Activated naive CD4-positive, alpha-beta T cell (primary cell): ENCODE measurements at places on chromosomes 1 and 21.

- DNase-seq, result no peak
Observed at GRCh38 chr1:48103495-48103894, 106.3 kb upstream of the TRABD2B start.

GRCh38 chr1:63319046-63320021 is 3.0 kb upstream of the FOXD3 start:
- DNase-seq, result no peak

GRCh38 chr1:150536836-150537731 is 12.1 kb upstream of the ADAMTSL4 start:
- DNase-seq, result no peak

DNA sequence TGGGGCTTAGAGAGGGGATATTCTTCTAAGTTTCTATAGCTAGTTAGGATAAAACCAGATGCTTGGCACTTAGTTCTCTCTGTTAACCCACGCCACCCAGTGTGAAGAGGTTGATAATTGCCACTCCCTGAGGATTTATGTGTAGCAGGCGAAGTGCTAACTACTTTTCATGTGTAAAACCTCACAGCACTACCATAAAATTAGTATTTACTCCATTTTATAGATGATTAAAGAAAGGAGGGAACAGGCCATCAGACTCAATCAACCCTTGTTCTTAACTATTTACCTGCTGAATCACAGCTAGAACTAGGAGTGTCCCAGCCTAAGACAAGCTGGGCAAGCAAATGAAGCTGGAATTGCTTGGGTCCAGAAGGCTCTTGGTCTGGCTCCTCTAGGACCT is 8.9 kb downstream of the LIN28A start:
- DNase-seq, result no peak

DNA sequence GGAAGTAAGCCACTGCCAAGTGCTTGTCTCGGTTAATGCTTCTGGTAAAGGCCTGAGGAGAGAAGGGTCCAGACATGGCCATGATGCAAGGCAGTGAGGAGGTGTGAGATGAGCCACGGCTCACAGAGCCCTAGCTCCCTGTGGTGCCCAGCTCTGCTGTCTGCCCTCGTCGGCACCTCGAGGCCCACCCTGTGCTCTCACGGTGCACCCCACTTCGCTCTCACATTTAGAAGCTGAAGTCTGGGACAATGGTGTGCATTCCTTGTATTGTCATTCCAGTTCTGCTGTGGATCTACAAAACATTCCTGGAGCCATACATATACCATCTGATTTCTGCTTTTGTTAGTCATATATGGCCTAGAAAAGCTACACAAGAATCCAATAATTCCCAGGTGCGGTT is 3.3 kb downstream of the NCF2 start:
- DNase-seq, result no peak

DNA sequence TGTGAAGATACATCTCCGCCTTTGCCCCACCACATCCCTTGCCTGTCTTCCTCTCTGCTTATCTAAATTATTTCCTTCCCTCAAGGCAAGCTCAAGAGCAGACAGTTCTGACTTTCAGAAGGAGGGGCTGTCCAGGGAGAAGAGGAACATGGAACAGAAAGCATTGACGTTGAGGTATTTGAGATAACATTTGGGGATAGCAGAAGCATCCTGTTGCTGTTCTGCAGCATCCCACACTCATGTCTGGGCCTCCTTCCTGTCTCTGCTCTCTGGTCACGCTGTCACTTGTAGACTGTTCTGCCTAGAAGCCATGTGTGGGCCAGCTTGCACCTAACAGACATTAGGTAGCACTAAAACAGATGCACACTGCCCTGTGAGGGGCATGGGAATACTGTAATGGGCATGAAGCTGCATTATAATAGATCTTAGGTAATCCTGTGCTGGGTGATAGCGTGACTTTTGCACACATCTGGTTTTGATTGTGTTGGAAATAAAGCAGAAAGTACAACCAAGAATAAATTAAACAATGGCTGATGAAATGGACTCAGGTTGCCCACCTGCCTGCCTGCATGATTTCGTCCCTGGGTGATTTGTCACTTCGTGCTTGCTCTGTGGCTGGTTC is 660 bp upstream of the RD3 start:
- DNase-seq, result no peak

GRCh38 chr1:213782941-213783672 is 204.7 kb upstream of the PROX1 start:
- DNase-seq, result no peak

- DNase-seq, result no peak
Observed at GRCh38 chr1:74502432-74502831, 10.0 kb downstream of the LRRC53 start.

DNA sequence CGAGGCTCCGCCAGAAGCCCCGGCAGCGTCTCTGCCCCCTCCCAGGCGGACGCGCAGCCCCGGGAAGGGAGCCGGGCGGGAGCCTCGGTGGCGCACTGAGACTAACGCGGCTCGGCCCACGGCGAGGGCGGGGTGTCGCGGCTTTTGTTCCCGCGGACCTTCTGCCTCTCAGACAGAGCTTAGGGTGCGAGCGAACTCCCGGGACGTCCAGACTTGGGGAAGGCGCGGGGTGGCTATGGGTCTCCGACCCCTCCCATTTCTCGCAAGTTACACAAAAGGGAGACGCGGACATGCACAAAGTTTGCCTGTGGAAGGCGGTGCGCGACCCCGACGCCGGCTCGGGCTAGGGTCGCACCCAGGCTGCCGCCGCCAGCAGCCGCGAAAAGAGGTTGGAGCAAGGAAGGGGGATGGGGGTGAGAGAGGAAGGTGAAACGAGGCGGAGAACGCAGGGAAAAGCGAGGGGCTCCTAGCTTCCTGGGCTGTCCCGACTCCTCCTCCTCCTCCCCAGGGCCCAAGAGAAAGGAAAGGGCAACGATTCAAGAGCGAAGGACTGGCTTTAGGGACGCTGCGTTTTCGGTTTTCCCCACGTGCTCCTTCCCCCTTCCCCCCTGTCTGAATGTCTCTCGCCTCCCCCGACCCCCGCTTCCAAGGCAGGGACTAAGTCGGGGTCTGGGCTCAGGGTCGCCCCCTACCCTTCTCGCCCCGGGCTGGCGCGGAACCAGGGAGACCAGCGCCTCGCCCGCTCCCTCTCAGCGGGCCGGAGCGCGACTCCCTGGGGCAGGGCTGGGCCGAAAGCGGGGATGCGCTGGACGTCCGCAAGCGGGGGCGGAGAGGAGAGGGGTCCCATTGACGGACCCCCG is 729 bp downstream of the APP start:
- peak; percentile 42 for DNase-seq

DNA sequence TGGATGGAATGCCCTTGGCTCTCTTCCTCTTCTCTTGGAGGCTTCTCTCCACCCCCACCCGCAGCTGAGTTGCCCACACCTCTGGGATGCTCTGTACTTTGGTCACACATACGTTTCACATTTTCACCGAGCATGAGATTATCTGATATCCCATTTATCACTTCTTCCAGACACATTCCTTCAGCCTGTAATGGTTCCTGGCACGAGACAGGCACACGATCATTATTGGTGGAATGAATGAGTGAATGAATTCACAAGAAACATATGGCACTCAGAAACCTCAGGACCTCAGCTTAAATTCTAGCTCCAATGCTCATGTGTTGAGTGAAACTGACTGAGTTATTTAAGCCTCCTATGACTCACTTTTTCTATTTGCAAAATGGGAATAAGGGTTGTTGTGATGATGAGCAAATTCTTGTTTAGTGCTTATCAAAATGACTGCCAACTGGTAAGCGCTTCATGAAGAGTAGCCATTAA is 242.7 kb upstream of the JUN start:
- DNase-seq, result no peak

DNA sequence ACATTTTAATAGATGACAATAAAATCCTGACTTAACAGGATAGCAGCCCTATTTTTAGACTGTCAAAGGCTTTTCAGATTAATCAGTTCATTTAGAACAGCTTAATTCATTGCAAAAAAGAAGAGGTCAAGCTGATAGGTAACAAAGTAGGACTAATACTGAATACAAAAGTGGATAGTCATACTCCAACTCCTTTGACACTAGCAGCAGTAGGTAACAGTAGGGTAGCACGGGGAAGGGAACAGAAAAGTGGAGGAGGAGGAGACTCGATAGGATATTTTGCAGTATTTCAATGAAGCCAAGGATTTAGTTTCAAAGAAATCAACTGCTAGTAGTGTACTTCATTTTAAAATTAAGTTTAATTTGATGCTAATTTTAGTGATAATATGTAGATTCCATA is 51.1 kb downstream of the USP1 start:
- DNase-seq, result no peak

- no peak for DNase-seq
Observed at GRCh38 chr1:234205966-234206365, 167.3 kb upstream of the COA6 start.

- DNase-seq, result no peak
Observed at GRCh38 chr1:119159111-119159510, 18.7 kb upstream of the WARS2 start.

GRCh38 chr1:172616195-172616594 is 42.7 kb upstream of the FASLG start:
- DNase-seq, result no peak

DNA sequence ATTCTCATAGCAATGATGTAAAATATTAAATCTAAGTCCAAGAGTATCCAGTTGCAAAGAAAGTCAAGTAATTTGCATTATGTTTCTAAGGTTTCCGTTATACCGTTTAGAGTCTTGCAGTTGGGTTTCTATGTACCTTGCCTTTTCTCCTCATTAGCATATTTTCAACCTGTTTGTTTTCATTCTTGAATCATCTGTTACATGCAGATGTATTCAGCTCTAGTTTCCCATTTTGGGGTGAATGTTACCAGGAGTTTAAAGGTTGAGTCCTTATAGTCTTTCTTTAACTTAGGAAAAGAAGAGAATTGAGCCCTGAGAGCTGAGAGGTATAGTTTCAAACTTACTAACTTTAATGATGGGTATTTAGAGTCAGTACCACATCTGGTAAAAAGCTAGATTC is 139.9 kb downstream of the NFIA start:
- no peak for DNase-seq

- DNase-seq, result no peak
Observed at GRCh38 chr1:113178106-113178505, 105.1 kb downstream of the LRIG2 start.

DNA sequence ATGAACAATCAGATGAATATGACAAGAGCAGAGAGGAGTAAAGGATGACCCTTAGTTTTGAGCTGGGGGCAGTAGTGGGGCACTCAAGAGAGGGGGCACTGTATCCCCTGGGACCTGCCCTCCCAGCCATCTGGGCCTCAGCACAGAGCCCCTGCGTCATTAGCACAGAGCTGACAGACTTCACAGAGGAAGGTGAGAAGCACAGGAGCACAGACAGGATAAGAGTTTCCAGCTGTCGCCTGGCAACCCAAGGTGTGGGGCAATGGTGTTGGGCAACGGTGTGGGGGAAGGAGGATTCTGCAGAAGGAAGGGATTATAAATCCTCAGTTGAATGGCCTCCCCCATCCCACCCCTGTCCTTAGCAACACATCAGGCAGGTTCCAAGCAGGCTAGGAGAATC is 30.2 kb downstream of the RAB3B start:
- DNase-seq, result no peak

GRCh38 chr1:198007687-198008607 is 90.8 kb downstream of the LHX9 start:
- DNase-seq, result no peak

GRCh38 chr1:26597629-26598039 is 68.1 kb downstream of the RPS6KA1 start:
- no peak for DNase-seq

DNA sequence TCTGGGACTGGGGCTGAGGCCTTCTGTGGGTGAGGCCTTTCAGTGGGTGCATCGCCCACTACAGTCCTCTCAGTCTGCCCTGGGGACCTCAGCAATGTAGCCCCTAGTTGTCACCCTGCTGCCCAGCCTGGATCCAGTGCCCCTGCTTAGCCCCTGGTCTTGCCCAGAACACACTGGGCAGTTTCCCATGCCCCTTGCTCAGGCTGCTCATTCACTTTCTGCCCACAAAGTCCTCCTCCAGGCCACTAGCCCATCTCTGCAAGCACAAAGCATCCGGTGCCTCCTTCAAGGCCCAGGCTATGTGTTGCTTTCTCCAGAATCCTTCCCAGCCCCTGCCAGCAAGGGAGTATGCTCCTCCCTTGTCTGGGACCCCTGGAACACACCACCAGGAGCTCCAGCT is 5.4 kb upstream of the ADORA1 start:
- DNase-seq, result no peak

DNA sequence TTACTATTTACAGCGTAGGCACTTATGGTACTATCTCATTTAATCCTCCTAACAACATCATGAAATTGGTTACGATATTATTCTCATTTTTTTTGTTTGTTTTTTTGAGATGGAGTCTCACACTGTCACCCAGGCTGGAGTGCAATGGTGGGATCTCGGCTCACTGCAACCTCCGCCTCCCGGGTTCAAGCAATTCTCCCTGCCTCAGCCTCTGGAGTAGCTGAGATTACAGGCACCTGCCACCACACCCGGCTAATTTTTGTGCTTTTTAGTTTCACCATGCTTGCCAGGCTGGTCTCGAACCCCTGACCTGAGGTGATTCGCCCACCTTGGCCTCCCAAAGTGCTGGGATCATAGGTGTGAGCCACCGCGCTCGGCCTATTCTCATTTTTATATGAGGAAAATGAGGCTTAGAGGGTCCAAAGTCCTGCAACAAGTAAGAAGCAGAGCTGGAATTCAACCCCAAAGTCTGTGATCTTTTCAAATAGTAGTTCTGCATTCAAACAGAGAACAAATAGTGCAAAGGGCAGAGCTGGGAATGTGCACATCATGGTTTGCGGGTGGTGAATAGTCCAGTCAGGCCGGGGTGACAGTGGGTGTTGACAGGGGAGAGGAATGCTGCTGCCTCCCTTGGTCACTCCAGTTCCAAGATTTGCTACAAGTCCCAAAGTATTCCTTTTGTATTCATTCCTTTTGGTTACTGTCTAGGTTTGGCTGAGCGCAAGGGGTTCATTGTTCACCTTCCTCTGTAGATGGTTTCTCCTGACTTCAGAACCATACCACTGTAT is 4.6 kb downstream of the PRUNE1 start:
- DNase-seq, result no peak

- no peak for DNase-seq
Observed at GRCh38 chr1:116179419-116179818, 68.2 kb downstream of the MAB21L3 start.

GRCh38 chr1:178283409-178283808 is 189.5 kb downstream of the RASAL2 start:
- DNase-seq, result no peak

- no peak for DNase-seq
Observed at GRCh38 chr1:164830628-164831027, 271.6 kb downstream of the PBX1 start.

DNA sequence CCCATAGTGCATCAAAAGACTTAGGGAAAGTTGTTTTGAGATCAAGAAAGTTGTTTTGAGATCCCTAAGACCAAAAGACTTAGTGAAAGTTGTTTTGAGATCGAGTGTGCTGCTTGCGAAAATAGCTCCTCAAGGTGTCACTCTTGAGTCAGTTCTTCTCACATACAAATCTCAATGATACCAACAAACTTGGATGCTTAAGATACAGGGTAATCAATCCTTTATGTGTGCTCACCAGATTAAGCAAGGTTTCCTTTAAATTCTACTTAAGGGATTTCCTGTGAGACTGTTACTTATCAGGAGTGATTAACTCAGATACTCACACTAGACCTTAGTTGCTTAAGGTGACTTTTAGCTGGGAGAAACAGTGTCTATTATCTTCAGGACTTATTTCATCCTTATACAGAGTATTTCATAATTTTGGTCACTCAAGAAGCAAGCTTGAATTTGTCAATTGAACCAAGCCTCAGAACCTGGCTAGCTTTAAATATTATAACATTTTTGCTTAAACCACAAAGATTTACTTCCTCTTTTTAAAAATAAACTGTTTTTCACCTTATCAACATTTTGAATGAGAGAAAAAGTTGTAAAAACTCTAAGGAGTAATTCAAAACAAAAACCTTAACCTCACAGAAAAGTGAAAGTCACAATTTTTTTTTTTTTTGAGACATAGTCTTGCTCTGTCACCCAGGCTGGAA is 8.0 kb upstream of the RLF start:
- no peak for DNase-seq
